ENCODE measurements at places on chromosomes 13 and 19.

GRCh38 chr13:41905600-41906254 lies 55.2 kb downstream of the VWA8 start:
- no peak overlapping the region for H3K4me3 ChIP-seq
- H3K36me3 ChIP-seq: no peaks in the 10 kb centered on the region
- DNase-seq: peak; percentile 22
- H3K4me1 ChIP-seq: no peaks in the 10 kb centered on the region
- H3K27me3 ChIP-seq: no peaks in the 10 kb centered on the region

GRCh38 chr19:17090583-17090982 lies 15.0 kb downstream of the MYO9B start:
- H3K27ac ChIP-seq: peak overlapping the region; percentile 84
- no peak overlapping the region for H3K4me3 ChIP-seq
- peak; percentile 64 for DNase-seq
- peaks cover 2% of the 10 kb centered on the region for H3K36me3 ChIP-seq

DNA sequence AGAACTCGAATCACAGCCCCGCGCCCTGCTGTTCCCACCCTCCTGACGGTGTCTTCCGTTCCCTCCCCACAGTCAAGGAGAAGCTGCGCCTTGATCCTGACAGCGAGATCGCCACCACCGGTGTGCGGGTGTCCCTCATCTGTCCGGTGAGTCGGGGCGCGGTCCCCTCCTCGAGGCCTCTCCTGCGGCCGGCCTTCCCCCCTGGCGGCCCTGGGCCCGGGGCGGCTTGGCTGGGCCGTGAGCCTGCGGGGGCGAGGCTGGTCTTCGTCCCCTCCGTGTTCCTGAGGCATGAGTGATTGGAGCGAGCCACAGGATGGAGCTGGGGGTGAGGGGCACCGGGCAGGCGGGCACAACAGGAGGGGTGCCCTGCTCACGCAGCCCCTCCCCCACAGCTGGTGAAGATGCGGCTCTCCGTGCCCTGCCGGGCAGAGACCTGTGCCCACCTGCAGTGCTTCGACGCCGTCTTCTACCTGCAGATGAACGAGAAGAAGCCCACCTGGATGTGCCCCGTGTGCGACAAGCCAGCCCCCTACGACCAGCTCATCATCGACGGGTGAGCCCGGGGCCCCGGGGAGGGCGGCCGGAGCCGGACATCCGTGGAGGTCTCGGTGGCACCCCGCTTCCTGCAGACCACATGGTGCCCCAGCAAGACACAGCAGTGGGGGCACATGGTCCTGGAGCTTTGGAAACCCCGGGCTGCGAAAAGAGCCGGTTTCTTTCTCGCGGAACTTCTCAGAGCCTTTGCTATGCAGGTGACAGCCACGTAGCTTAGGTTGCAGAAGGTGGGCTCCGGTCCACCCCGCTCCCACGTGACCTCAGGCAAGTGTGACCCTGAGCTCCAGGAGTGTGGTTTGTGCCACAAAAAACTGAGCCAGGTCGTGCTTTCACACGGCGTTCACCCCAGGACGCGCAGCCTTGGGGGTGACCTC lies 25.8 kb downstream of the PIAS4 start:
- no peak overlapping the region for H3K27ac ChIP-seq
- H3K27me3 ChIP-seq: no peaks in the 10 kb centered on the region
- H3K36me3 ChIP-seq: peaks cover 4% of the 10 kb centered on the region
- no peaks in the 10 kb centered on the region for H3K4me1 ChIP-seq

DNA sequence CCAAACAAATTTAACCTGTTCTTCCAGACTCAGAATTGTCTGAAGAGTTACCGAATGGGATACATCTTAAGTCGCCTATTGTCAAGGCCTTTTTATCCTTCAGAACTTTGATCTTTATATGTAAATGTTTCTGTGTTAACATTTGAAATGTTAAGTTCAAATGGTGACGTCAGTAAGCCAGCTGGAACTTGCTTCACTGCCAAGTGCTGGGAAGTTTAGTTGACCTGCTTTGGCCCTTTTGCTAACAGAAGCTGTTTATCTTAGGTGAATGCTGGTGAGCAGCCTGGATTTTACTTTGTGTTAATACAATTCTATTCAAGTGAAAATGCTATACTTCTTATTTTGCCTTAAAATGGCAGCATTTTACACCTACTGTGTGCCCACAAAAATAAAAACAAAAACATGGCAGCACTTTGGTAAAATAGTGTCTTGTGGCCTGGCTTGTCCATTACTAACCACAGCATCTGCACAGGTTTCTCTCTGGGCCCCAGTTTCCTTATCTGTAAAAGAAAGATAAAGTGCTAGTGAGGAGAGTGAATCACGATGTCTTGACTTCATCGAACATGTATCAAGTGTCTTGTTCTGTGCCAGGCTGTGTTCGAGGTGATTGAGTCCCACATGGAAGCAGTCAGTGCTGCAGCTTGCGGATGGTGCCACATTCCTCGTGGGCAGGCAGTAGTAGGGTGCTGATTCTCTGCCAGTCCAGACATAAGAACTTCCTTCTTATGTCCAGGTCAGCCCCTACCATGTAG lies 2.2 kb downstream of the NAXD start:
- no peaks in the 10 kb centered on the region for H3K36me3 ChIP-seq
- H3K27ac ChIP-seq: peak overlapping the region; percentile 83

DNA sequence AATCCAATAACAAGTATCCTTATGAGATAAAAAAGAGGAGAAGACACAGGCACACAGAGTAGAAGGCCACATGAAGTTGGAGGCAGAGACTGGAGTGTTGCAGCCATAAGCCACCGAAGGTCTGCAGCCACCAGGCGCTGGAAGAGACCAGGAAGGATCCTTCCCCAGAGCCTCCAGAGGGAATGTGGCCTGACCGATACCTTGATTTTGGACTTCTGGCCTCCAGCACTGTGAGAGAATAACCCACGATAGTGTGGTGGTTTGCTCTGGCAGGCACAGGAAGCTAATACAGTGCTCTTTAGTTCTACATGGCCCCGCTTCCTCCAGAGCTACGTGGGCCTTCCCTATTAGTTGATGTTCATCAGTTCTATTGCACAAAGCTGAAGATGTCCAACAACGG lies 15.3 kb upstream of the SULT2A1 start:
- no peaks in the 10 kb centered on the region for H3K36me3 ChIP-seq
- H3K4me1 ChIP-seq: no peaks in the 10 kb centered on the region
- no peak overlapping the region for H3K4me3 ChIP-seq
- no peak for DNase-seq
- no peaks in the 10 kb centered on the region for H3K27me3 ChIP-seq

DNA sequence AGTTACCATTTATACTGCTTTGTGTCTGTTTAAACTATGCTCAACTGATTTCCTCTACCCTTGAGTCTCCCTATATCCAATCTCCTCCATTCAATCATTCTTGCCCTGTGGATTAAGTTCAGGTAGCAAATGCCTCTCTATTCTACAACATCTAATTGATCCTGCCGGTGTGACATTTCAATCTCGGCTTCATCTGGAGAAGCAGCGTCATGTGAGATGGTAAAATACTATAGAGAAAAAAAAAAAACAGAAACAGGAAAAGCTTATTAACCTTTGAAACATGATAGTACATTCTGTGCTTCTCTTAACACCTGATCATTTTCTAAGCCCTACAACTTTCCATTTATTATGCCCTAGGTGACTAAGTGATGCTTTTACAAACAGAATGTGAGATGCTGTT lies 89.4 kb downstream of the KCTD12 start:
- no peaks in the 10 kb centered on the region for H3K36me3 ChIP-seq
- DNase-seq: no peak
- H3K27ac ChIP-seq: no peak overlapping the region
- H3K4me3 ChIP-seq: no peak overlapping the region
- no peaks in the 10 kb centered on the region for H3K27me3 ChIP-seq

All from astrocyte (in vitro differentiated cells and primary cell).